ENCODE measurements at places on chromosomes 4 and X. TPM values are rescaled to one million over a fixed set of nuclear protein-coding genes. Genes with fewer than 3 reads are reported as not detected.

GRCh38 chr4:17332478-17332877 is 179.4 kb downstream of the QDPR start:
- H3K4me3 ChIP-seq, result no peak overlapping the region
- H3K27me3 ChIP-seq, result no peaks in the 10 kb centered on the region
- no peak overlapping the region for H3K27ac ChIP-seq
- DNase-seq, result no peak

GRCh38 chrX:120604361-120604782 is 471 bp downstream of the MCTS1 start:
- H3K4me1 ChIP-seq, result 0 out of 2 replicates have a peak, but pooled peaks cover 4% of the 10 kb centered on the region
- peak overlapping the region; percentile 97 for H3K27ac ChIP-seq
- no peak for DNase-seq
- H3K27me3 ChIP-seq, result no peaks in the 10 kb centered on the region
- H3K4me3 ChIP-seq, result peak overlapping the region; percentile 93

DNA sequence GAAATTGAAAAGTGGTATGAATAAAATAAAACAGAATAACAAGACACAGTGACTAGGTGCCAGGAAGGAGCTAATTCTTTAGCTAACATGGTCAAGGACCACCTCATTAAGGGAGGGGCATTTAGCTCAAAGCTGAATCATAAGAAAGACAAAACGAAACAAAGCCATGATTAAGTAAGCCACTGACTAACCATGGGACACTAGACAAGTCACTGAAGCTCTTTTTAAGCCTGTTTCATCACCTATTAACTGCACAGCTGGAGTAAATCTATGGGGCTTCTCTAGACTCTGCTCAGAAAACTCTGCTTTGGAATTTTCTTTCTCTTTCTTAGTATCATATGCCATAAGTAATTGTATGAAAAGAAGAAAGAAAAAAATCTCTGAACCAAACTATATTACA is 49.8 kb upstream of the C1QTNF7 start:
- no peaks in the 10 kb centered on the region for H3K36me3 ChIP-seq
- H3K27me3 ChIP-seq, result no peaks in the 10 kb centered on the region
- no peaks in the 10 kb centered on the region for H3K4me1 ChIP-seq
- H3K27ac ChIP-seq, result no peak overlapping the region
- no peak overlapping the region for H3K4me3 ChIP-seq
- DNase-seq, result no peak

GRCh38 chrX:84363663-84364062 is 138.6 kb downstream of the HDX start:
- H3K4me1 ChIP-seq, result no peaks in the 10 kb centered on the region
- no peaks in the 10 kb centered on the region for H3K27me3 ChIP-seq
- H3K4me3 ChIP-seq, result no peak overlapping the region
- DNase-seq, result no peak
- H3K27ac ChIP-seq, result no peak overlapping the region
- H3K36me3 ChIP-seq, result no peaks in the 10 kb centered on the region

- DNase-seq, result no peak
- no peaks in the 10 kb centered on the region for H3K27me3 ChIP-seq
- H3K27ac ChIP-seq, result no peak overlapping the region
- no peaks in the 10 kb centered on the region for H3K4me1 ChIP-seq
- H3K4me3 ChIP-seq, result no peak overlapping the region
Measured at GRCh38 chr4:26206999-26207398, 113.8 kb upstream of the RBPJ start.

DNA sequence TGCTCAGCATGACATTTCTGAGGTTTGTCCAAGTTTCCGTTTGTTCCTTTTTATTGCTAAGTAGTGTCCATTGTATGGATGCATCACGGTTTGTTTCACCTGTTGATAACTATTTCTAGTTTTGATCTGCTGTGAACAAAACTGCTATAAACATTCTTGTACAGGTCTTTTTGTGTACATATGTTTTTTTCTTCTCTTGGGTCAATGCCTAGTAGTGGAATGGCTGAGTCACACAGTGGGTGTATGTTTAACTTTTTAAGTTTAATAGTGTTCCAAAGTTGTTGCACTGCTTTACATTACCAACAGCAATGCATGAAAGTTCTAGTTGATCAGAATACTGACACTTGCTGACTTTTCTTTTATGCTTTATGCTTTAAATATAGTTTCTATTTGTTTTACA is 76.7 kb downstream of the MAOB start:
- DNase-seq, result no peak
- no peak overlapping the region for H3K4me3 ChIP-seq
- no peaks in the 10 kb centered on the region for H3K27me3 ChIP-seq
- H3K4me1 ChIP-seq, result no peaks in the 10 kb centered on the region
- no peak overlapping the region for H3K27ac ChIP-seq

- no peaks in the 10 kb centered on the region for H3K27me3 ChIP-seq
- no peak overlapping the region for H3K27ac ChIP-seq
- H3K4me1 ChIP-seq, result no peaks in the 10 kb centered on the region
- no peaks in the 10 kb centered on the region for H3K36me3 ChIP-seq
Measured at GRCh38 chrX:67777148-67777547, 233.3 kb downstream of the AR start.

- H3K27me3 ChIP-seq, result no peaks in the 10 kb centered on the region
- H3K27ac ChIP-seq, result no peak overlapping the region
- no peak overlapping the region for H3K4me3 ChIP-seq
- H3K36me3 ChIP-seq, result no peaks in the 10 kb centered on the region
Measured at GRCh38 chrX:95885074-95885473, 799.6 kb upstream of the DIAPH2 start.

GRCh38 chrX:136711147-136711546 is 63.2 kb downstream of the CD40LG start:
- no peak overlapping the region for H3K27ac ChIP-seq
- peaks cover 11% of the 10 kb centered on the region for H3K4me1 ChIP-seq
- H3K36me3 ChIP-seq, result no peaks in the 10 kb centered on the region
- H3K4me3 ChIP-seq, result no peak overlapping the region
- DNase-seq, result no peak

PAGE5 gene
- not detected for total RNA-seq

ZCCHC18 gene
- total RNA-seq, result 0.62 TPM

TGIF2LX gene
- total RNA-seq, result not detected

NEK1 gene
- 9.2 TPM for total RNA-seq

CHST7 gene
- total RNA-seq, result 6.1 TPM

SULT1E1 gene
- not detected for total RNA-seq

CTPS2 gene
- 3.8 TPM for total RNA-seq

AMBN gene
- not detected for total RNA-seq

TRIM75 gene
- not detected for total RNA-seq

PFKFB1 gene
- 0.36 TPM for total RNA-seq

Data from Panc1 (cell line).